ENCODE measurements at places on chromosomes 5 and 9.

DNA sequence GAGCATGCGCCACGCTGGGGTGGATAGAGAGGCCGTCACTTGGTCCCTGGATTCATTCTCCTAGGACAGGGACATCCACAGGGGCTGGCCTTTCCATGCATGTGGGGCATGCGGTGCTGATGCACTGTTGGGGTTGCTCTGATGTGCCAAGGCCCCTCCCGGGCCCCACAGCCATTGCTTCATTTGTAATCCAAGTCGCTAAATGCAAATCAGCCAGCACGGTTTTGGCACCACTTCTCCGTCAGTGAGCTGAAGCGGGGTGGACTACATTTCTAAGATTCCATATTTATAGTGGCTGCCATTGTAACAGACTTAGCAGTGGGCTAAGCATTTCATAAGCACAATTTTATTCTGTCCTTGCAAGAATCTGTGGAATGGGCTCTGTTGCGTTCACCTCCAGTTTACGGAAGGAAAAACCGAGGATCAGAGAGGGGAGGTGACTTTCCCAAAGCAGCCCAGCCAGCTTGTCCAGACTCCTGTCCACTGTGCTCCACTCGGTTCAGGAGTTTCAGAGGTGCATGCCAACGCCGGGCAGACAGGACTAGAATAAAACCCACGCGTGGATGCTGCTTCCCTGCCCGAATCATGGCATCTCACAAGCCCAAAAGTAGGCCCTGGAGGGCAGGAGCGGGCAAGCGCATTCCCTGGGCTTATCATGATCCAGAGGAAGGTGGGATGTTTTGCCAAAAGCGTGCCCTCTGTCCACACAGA lies 102.6 kb upstream of the COL5A1 start:
- DNase-seq = no peak

DNA sequence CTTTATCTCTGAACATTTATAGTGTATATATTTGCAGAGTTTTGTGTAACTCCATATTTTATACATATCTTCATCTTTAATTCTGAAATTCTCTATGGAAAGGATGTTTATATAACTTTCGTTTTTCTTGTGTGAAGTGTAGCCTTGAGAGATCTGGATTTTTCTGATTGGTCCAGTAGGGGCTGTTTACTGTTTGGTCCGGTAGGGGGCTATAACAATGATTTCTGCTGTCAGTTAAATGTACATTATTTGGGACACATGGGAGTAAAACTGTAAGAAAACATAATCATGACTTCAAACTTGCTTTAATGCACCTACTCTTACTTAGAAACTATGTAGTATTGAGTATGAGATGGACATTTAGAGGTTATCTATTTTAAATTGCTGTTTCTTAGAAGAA lies 527.1 kb upstream of the ARRDC3 start:
- DNase-seq = no peak

DNA sequence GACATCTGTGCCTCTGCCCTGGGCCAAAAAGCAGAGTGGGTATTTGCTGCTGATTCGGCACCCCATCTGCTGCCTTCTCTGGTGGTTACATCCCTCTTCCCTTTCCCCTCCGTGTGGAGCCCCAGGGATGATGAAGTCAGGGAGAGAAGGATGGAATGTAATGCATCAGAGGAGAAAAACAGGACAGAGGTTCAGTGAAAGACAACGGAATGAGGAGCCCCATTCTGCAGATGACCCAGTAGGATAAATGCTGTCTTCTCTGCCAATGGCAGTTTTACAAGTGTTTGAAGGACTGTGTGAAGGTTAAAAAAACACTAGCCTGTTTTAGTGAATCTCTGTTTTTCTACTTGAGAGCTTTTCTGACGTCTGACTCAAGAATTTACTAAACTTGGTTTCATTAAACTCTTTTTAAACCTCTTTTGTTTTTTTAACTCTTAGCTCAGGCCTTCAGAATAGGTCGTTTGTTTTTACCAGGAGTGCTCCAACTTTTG lies 86.3 kb downstream of the NLN start:
- no peak for DNase-seq

DNA sequence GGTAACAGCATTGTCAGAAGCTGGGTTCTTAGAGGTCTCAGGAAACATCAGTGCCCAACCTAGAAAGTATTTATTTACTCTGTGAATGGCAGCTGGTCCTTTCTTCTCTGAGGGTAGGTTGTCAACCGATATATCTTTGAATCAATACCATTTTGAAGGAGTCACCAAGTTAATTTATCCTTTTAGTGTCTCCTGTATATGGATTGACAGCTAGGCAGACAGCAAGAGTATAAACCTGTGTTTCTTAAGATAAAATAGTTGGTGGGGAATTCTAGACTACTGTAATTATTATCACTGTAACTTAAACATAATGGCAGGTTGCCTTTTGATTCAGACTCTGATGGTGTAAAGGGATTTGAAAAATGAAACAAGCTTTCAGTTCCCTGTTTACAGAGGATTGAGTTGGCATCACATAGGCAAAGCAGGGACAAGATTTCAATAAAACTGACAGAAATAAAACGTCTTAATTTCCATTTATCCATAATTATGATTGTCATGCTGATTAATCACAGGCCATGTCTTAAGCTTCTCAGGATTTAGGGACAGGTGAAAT lies 190.8 kb upstream of the HAPLN1 start:
- no peak for DNase-seq

GRCh38 chr9:2210201-2210600 lies 195.1 kb downstream of the SMARCA2 start:
- DNase-seq = no peak

GRCh38 chr9:135951889-135952663 lies 9.1 kb downstream of the UBAC1 start:
- DNase-seq = peak; percentile 98

GRCh38 chr9:6811436-6811835 lies 53.7 kb downstream of the KDM4C start:
- no peak for DNase-seq

GRCh38 chr9:73327149-73327548 lies 175.5 kb downstream of the ANXA1 start:
- DNase-seq = no peak

GRCh38 chr9:79686381-79687130 lies 114.8 kb downstream of the TLE4 start:
- DNase-seq = no peak

DNA sequence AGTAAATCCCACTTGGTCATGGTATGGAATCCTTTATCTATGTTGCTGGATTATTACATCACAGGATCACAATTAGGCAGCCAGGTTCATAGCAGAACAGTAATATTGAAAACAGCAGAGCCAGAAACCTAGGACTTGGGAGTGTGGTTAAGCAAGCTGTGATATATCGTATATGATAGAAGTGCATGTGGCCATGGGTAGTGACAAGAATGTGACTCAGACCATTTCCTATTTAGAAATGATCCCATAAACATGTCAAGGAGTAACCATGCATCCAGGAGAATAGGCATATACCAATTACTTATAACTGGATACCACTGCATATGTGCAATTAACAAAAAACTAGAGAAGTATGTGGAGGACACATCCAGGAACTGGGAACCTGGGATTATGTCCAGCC lies 31.2 kb downstream of the AMBP start:
- DNase-seq = no peak

- no peak for DNase-seq
Observed at GRCh38 chr5:179262126-179262920, 82.9 kb downstream of the ADAMTS2 start.

GRCh38 chr9:110047232-110047954 lies 160.6 kb downstream of the C9orf152 start:
- no peak for DNase-seq

- no peak for DNase-seq
Observed at GRCh38 chr9:92341578-92341977, 15.8 kb downstream of the CENPP start.

DNA sequence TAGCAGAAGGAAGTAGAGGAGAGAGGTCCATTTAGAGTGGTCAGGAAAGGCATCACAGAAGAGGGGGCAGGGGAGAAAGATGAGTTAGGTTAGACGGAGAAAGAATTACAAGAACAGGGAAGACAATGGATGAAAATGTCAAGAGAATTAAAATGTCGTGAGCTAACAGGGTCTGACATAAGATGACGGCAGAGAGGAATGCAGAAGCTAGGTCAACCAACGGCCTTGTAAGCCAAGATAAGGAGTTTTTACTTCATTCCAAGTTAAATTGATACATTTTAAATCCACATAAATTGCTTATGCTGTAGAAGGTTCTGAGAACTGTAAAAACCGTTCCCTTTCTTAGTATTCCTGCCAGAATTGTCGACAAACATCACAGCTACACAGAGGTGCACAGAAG lies 896.9 kb upstream of the DMAC1 start:
- DNase-seq = no peak
